ENCODE measurements at places on chromosomes 1 and 21.

- DNase-seq, result no peak
Measured at GRCh38 chr1:222583079-222583478, 6.7 kb downstream of the TAF1A start.

DNA sequence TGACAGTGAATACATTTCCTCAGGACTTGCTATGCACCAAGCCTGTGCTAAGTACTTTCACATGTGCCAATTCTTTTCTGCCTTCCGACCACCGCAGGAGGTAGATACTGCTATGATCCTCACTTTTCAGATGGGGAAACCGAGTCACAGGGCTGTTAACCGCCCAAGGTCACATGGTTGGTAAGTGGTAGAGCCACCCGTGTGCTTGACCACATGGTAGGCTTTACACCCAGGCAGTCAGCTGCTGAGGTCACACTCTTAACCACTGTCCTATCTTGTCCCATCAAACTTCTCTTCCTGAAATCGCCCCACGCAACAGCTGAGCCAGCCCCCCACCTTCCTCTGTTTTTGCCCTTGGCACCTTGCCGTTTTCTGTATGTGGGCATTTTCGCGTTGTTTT lies 31.0 kb upstream of the SDHB start:
- DNase-seq, result no peak

- DNase-seq, result no peak
Measured at GRCh38 chr1:20584890-20585289, 4.0 kb upstream of the CDA start.

DNA sequence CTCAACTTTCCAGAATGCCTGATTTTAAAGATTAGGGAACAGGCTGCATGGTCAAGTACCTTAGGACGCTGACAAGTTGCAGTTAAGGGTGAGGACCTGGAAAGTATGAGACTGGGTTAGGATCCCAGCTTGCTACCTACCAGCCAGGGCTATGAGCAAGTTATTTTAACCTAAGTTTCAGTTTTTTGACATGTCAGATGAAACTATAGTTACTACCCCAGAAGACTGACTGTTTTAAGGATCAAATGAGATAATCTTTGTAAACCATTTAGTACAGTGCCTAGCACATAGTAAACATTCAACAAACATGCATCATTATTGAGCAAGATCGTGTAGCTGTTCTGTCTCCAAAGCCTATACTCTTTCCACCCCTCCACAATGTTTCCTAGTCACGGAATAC lies 14.4 kb downstream of the THEMIS2 start:
- DNase-seq, result no peak

GRCh38 chr1:197774466-197775281 lies 606 bp downstream of the DENND1B start:
- DNase-seq, result peak; percentile 57

- DNase-seq, result no peak
Measured at GRCh38 chr1:224791362-224791941, 138.0 kb upstream of the DNAH14 start.

DNA sequence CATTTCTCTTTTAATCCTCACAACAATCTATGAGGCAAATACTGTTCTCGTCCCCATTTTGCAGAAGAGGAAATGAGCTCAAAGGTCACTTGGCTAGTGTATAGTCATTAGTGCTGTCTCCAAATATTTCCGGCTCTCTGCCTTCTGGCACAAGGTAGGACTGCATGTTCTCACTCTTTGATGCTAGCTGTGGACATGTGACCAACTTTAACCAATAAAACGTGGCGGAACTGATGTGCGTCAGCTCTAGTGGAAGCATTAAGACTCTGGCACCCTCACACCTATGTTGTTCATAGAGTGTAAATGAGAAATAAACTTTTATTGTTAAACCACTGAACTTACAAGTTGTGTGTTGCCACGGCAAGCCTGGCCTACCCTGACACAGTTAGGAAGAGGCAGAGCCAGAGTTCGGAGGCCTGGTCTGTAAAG lies 5.0 kb upstream of the KIF21B start:
- DNase-seq, result no peak

- no peak for DNase-seq
Measured at GRCh38 chr1:235078480-235079381, 49.9 kb downstream of the TOMM20 start.

DNA sequence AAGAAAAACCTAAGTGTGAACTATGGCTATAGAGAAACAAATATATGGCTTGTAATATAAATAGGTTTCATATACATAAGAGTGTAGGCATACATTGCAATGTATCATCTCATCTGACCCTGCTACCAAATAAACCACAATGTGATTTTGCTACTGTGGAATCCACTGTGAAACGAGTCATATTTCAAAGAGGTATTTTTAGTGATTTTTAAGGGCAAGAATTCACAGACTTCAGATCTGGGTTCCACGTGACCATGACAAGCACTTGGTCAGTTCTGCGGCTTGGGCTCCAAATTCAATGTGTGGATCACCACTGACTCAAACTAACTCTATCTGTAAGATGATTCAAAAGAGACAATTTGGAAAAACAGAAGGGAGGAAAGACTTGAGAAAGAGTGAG lies 147.0 kb upstream of the ERG start:
- DNase-seq, result no peak

DNA sequence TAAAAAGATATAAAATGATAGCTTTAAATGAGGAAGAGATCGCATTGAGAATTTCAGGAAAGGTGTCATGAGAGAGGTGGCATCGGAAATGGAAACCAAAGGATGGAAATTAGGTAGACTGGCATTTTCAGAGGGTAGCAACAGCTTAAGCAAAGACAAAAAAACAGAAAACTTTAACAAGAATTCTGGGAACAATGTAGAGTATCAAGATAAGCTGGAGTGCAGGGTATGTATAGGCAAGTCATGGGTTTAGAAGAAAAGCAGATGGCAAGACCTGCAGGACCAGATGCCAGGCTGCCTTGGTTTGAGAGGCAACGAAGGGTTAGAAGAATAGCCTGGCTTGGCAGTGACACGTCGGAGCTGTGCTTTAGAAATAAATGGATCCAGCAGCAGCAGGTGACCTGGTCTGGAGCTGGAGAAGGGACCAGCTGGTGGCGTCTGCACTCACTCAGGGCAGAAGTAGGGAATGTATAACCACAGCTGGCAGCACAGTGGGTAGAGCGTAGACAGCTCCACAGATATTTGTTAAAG lies 149.4 kb upstream of the TIAM1 start:
- no peak for DNase-seq

DNA sequence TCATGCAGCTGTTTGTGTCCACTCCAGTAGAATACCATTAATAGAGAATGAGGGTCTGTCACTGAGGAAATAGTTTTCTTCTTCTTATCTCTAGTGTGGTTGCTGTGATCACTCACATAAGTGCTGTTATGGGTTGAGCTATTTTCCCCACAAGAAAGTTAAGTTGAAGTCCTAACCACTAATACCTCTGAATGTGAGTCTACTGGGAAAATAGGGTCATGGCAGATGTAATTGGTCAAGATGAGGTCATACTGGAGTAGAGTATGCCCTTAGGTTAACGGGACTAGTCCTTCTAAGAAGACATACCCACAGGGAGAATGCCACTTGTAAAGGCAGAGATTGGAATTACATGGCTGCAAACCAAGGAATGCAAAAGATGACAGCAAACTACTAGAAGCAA lies 70.5 kb upstream of the COL24A1 start:
- no peak for DNase-seq

- DNase-seq, result peak; percentile 53
Measured at GRCh38 chr21:36589352-36589971, 109.5 kb upstream of the SIM2 start.

DNA sequence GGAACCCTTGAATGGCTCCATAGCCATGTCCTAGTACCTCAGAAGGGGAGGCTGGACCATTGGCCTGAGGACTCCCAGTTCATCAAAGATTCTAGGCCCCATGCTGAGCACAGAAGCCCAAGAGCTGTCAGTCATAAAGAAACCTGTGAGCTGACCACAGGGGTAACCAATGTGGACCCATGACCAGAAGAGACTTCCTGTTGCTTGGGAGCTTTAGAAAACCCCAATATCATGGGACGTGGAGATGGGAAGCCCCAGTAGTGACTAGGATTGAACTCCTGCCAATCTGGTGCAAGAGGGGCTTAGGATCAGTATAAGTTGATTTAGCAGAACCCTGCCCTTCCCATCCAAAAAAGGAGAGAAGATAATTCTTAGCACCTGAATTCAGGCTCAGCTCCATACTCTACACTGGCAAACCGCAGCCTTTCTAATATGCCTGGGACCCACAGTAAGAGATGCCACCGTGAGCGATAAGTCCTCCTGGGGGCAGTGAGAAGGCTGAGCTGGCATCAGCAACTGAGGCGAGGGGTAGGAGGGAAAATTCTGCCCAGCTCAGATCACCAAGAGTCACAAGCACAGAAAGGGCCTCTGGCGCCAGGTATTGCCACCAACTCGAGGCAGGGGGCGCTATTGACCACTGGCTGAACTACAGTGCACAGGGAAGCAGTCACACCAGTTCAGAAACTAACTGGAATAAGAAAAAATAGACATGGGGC lies 108.9 kb downstream of the CAPN8 start:
- peak; percentile 22 for DNase-seq

DNA sequence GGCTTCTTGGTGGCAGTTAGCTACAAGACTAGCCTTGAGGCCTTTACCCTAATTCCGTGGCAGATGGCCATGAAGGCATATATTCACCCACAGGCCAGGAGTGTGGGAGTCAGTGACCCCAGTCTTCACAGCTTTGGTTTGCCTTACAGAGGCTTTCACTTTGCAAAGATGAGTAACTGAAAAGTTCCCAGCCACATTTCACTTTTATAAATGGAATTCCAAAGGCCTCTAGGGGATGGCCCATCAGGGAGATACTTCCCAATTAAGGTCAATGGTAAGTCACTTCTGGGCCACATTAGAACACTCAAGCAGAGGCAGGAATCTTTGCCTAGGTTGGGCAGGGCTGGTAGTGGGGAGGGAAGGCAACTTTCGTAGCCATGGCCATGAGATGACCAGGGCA lies 13.1 kb upstream of the HEYL start:
- no peak for DNase-seq

- DNase-seq, result no peak
Measured at GRCh38 chr1:24110642-24111261, 1.2 kb downstream of the MYOM3 start.

GRCh38 chr21:29656504-29657239 lies 283.1 kb downstream of the GRIK1 start:
- no peak for DNase-seq

DNA sequence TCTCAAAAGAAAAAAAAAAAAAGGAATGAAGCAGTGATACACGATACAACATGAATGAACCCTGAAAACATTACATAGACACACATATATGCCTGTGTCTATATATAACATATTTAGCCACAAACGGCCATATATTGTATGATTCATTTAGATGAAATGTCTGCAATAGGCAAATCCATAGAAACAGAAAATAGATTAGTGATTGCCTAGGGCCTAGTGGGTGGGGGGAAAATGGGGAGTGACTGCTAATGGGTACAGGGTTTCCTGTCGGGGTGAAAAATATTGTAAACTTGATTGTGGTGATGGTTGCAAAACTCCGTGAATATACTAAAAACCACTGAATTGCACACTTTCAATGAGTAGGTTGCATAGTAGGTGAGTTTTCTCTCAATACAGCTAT lies 6.0 kb upstream of the H6PD start:
- no peak for DNase-seq

- DNase-seq, result no peak
Measured at GRCh38 chr1:61184040-61184713, 101.8 kb downstream of the NFIA start.

DNA sequence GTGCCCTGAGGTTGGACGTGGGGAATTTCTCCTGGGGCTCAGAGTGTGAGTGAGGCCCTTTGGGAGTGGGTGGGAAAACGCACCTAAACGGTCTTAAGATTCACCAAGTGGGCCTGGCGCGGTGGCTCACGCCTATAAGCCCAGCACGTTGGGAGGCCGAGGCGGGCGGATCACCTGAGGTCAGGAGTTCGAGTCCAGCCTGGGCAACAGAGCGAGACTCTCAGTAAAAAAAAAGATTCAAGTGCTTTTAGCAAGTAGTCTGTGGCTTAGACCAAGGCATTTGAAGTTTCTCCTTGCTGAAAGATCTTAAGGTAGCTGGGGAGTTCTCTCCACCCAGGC lies 1.4 kb downstream of the RPS8 start:
- DNase-seq, result no peak

DNA sequence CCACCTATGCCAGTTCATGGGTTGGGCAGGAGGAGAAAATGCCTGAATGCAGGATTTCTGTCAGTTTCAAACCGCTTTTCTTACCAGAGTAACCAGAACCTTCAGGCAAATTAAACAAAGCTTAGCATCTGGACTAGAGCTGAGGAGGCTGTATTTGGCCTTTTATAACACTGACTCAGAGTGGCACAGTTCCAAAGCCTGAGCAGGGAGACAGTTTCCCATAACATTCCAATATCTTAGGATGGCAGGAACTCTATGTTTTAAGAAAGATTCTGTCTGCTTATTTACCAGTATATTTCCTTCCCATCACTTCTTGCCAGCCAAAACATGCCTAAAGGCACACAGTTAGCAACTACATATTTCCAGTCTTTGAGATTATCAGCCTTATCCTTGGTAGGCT lies 46.8 kb downstream of the UBR4 start:
- DNase-seq, result no peak

- no peak for DNase-seq
Measured at GRCh38 chr21:34820051-34820450, 151.3 kb downstream of the CLIC6 start.

DNA sequence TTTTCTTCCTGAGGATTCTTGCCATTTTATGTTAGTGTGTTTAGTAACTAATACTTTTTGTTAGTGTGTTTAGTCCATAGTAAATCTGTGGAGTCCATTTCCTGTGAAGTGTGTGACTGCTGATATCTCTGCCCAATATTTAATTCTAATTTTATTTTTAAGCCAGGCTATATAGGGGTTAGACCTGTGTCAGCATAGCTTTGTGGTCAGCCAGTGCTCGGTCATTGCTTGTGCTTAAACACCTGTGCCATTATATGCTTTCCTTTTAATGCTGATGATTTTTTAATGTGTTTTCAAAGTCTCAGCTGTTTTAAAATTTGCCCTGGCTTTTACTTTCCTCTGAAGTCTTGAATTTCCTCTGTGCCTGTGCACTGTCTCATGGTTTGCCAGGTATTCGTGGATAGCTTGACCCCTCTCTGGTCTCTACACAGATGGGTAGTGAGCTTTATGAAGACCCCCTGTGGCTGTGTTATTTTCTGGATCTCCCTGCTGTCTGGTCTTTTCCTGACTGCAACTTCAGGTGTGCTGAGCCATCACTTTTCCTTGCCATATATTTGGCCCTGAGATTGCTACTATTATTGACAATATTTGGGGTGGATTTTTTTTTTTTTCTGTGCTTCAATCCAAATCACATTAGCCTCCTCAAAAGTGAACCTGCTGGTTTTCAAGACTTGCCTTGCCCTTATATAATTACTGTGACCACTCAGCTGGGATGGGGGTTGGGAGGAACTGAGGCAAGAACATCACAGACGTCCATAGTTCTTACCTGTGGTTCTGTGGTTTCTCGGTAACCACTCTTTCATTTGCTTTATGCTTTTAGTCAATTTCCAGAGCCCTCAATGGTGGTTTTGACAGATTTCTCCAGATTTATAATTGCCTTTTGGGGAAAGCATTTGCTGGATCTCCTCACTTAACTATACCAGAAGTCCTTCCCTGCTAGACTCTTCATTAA lies 59.6 kb downstream of the RPS6KC1 start:
- DNase-seq, result no peak
